Activated CD8-positive, alpha-beta memory T cell treated with anti-CD3 and anti-CD28 coated beads for 48 hours (primary cell): ENCODE measurements at places on chromosomes 6 and 20.

- no peak for DNase-seq
These were observed 203.5 kb downstream of the HACE1 start for GRCh38 chr6:104656235-104656634.

- no peak for DNase-seq
These were observed 29.5 kb downstream of the CDYL start for GRCh38 chr6:4805553-4806336.

DNA sequence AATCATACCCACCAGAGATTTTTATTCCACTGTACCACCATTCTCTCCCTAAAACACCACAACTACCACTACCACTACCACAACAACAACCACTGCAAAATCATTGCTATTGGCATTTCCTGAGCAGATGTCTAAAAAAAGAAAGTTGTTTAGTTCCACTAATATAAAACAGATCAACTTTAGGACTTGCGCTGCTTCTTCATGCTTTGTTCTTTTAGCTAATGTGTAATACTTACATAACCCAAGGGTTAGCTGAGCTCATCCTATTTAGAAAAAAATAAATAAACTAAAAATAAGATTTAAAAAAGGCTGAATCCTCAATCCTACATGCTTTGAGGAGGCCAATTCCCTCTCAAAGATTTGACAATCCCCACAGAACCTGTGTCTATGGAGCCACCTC, 11.4 kb downstream of the IYD start:
- no peak for DNase-seq

DNA sequence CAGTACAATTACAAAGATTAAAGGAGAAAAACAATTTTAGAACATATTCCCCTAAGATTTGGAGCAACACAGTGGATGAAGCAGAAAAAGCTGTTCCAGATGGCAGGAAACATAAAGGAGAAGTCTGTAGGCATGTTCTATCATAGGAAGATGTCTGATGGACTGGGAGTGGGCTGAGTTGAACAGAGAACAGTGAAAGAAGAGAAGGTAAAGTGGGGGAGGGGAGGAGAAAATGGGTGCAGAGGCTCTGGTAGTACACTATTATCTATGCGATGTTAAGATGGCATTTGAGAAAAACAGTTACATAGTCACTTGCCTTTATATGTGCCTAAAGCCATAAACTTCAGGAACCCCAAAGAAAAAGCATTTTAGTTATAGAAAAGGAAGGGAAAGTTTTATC, 4.2 kb upstream of the PHIP start:
- DNase-seq: no peak

DNA sequence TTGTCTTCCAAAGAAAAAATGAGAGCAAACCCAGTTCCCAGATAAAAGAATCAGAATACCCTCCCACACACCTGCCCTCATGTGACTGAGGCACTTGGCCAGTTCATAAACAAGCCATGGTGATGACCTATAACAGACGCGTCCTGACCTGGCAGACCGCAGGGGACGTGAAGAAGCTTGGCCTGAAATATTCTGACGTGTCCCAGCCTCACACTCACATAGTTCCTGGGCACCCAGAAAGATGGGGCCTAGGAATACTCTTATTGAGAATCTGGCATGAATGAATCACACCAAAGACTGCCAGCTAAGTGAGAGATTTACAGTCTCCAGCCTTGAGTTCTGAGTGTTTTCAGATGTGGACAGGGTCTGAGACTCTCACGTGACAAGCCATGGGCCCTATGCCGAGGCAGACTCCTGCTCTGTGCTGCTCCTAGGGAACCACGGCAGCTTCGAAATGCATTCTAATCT, 17.2 kb upstream of the MAP3K4 start:
- DNase-seq: no peak

GRCh38 chr6:96990462-96990861, 65.9 kb downstream of the KLHL32 start:
- no peak for DNase-seq

GRCh38 chr6:169047345-169047744, 206.3 kb downstream of the THBS2 start:
- DNase-seq: no peak

- DNase-seq: no peak
These were observed 17.2 kb upstream of the CRIP3 start for GRCh38 chr6:43325876-43326275.

GRCh38 chr6:37059344-37060194, 54.1 kb downstream of the FGD2 start:
- no peak for DNase-seq

- no peak for DNase-seq
These were observed 37.3 kb downstream of the PGM3 start for GRCh38 chr6:83155794-83156193.
